ENCODE measurements at places on chromosomes 13 and 19.
A peak's percentile ranks its signal among the peaks of the same experiment; 100 is the strongest.

- no peak for DNase-seq
Observed at GRCh38 chr13:27463500-27463899, 13.1 kb upstream of the MTIF3 start.

- no peak for DNase-seq
Observed at GRCh38 chr13:79034341-79034740, 371.7 kb downstream of the RBM26 start.

DNA sequence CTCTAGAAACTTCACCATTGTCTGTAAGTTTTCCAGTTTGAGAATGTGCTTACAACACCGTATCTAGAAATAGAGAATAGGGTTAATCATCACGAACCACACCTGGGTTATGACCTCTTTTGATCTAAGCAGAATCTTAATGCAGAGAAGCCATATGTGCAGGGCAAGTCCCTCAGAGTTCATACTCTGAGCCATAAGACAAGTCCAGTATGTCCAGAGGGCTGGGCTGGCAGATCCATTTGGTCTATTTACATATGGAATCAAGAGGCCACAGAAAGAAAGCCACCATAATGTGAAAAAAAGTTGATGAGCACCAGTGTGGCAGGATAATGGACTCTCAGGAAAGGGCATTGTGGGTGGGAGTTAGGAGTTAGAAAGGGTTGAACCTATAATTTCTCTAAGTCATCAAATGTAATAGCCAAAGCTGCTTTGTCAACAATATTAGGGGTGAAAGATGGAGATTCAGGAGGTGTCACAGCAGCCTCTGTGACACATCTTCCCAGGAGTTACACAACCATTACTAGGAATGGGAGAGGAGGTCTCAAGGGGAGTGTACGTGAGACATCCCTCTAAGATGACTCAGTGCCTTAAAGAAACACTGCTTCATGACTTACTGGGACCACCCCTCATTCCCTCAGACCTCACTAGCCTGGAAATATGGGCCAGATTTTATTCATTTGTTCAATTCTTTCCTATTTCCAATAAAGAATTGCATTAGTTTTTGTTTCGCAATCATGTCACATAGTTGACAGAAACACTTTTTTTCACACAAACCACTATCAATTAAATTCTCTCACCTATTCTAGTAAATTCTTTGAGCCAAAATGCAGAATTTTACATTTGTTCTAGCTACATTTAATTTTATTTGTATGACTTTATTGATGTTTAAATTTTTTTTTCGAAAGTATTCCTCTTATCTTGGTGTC, 30.4 kb upstream of the OLFM4 start:
- DNase-seq: no peak

GRCh38 chr19:42113641-42114348, 18.5 kb downstream of the POU2F2 start:
- no peak for DNase-seq

- no peak for DNase-seq
Observed at GRCh38 chr13:101522607-101523006, 70.1 kb downstream of the ITGBL1 start.

GRCh38 chr19:45451131-45451849, 16.5 kb upstream of the FOSB start:
- DNase-seq: peak; percentile 51

DNA sequence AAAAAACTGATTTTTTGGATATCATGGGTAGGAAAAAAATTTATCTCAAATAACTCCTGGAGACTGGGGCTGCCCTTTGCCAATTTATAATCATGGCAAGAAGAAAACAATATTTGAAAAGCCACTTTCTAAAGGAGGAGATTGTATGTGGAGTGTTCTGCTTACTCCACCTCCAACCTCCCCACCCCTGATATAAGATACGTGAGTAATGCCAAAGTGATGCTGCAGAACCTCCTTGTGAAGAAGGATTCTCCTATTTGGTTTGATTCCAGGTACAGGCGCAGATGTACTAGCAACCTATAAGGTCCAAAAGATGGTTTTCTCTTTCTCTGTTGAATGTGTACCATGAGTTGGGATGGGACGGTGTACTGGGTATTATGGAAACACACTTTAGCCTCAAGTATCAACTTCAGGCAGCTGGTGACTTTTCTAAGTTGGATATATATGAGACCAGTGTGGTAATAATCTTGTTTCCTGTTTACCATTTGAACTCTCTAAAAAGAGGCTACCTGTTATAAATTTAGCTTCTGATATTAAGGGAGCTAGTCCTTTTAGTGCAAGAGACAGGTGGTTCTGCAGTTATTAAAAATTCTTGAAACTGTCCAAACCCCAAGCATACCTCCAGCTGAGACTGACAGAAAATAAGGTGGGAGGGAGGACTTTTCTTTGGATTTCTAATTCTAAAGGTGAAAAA, 724.0 kb upstream of the MIR17HG start:
- no peak for DNase-seq

- no peak for DNase-seq
Observed at GRCh38 chr13:40178130-40178529, 488.3 kb downstream of the FOXO1 start.

DNA sequence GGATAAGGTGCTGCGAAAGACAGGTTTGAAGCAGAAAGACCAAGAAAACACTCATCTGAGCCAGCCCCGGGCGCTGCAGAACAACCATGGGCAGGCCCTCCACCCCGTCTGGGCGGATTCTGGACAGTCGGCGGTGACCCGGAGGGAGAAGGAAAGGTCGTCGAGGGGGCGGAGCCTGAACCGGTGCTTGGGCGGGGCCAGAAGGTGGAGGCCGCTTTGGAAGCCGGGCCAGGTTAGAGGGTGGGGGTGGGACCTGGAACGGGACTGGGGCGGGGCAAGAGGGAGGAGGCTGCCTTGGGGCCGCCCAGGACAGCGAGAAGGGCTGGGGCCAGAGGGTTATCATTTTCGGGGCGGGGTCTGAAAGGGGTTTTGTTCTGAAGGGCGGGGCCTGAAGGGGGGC, 5.0 kb upstream of the ZNF765 start:
- DNase-seq: no peak

GRCh38 chr19:19659646-19660245, 3.7 kb downstream of the ATP13A1 start:
- no peak for DNase-seq

GRCh38 chr19:42032431-42032830, 37.6 kb downstream of the GRIK5 start:
- no peak for DNase-seq

DNA sequence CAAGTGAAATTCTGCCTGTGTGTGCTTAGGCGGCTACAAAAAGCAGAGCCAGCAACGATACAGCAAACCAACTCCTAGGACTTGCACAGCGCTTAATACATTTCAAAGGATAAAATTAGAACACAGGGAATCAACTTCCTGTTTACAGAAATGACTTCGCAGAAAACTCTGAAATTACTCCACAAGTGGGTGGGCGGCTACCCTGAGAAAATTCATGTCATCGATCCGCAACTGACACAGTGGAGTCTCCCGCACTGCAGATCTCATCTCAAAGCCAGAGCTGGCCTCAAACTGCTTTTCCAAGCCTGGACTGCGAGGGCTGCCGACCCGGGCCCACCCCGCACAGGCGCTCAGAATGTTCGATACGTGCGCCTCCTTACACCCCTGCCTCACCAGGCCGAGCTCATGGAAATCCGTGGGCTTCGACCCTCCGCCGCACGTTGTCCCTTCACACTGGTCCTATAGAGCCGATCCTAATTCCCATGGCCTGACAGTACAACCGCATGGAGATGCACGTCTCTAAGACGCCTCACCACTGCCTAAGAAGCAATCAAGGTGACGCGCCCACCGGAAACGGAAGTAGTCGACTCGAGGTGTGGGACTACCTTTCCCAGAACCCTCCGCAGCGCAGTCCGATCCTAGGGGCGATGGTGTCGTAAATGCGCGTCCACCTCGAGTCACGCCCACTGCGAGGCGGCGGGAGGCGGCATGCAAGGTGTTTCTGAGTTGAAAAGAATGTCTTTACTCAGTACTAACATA, at the start of gene ZNF229:
ZNF229 (minus strand) TSS at position 557 of the 759 bp plus-strand sequence. CDS start 5,625 bp downstream, outside the sequence.
- peak; percentile 97 for DNase-seq

- no peak for DNase-seq
Observed at GRCh38 chr13:52394586-52394985, 11.4 kb downstream of the THSD1 start.

DNA sequence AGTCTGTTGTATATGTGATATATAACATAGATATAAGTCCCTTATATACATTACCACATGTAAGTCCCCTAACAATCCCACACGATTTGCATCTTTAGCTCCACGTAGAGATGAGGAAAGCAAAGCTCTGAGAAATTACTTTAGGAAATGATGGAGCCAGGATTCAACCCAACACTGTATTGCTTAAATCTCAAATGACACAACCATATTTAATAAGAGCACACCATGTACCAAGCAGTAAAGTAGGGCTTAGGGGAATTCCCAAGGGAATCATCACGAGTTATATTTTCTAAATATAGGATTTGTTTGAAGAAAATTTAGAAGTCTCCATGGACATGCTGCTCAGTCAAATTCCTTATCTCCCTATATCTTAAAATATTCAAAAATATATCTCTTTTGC, 61.3 kb upstream of the POMP start:
- no peak for DNase-seq

DNA sequence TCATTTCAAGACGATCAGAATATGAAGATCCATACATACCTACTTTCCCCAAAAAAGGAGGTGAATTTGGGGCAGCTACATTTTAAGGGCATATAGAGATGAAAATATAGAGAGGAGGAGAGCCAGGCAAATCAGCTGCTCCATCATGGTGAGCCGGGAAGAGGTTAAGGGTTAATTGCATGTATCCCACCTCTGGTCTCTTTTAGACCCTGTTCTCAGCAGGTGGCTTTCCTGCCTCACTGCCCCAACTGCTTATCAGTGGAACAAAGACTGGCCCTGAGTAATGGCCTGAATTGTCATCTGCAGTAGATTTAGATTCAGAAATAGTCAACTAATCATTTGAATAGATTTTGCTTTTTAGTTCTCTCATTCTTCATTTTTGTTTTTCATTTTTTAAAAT, 206.6 kb downstream of the SPRY2 start:
- no peak for DNase-seq

- DNase-seq: no peak
Observed at GRCh38 chr13:109789262-109789661, 2.9 kb upstream of the IRS2 start.

DNA sequence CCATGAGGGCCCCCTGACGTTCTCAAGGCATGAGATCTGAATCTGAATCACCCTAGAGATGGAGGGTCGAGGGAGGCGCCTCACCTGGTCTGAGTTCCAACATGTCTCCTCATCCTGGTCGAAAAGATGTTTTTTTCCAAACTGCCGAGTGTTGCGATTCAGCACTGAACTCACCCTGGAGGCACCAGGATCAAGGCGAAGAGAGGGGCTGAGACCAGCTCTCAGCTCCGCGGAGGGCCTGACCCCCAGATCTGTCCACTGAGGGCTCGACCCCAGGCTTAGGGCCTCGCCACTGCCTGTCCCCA, 555 bp downstream of the NR2C2AP start:
- DNase-seq: no peak

DNA sequence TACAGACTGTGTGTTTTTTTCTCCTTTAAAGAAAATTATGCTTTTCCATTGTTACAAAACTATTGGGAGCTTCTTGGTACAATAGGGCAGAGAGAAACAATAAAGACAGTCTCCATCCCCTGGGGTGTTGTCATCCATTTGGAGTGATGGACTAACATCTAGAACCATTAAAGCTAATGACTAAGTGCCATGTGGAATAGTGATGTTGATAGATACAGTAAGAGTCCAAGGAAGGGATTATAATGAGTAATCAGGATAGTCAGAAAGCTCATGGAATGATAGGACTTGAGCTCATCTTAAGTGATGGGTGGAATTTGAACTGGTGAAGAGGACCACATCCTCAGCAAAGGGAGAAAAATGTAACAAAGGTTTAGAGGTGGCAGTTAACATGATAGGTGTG, 24.1 kb upstream of the FRY start:
- DNase-seq: no peak

DNA sequence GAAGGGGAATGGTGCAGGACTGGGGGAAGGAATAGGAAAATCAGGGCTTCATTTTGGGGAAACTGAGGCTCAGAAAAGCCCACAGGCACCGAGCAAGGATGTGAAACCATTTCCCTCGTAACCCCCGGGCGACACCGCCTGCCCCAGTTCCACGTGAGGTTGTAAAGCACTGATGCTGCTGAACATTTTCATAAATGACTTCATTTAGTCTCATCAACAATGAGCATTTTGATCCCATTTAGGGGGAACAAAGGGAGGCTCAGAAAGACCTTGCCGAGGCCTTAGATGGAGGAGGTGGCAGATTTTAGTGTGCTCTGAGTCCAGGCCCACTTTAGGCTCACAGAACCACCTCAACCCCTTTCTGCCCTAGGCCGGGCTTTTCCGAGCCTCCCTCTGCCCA, 20.5 kb upstream of the FBXO27 start:
- DNase-seq: no peak

- no peak for DNase-seq
Observed at GRCh38 chr13:43792076-43792881, 5.5 kb upstream of the ENOX1 start.

DNA sequence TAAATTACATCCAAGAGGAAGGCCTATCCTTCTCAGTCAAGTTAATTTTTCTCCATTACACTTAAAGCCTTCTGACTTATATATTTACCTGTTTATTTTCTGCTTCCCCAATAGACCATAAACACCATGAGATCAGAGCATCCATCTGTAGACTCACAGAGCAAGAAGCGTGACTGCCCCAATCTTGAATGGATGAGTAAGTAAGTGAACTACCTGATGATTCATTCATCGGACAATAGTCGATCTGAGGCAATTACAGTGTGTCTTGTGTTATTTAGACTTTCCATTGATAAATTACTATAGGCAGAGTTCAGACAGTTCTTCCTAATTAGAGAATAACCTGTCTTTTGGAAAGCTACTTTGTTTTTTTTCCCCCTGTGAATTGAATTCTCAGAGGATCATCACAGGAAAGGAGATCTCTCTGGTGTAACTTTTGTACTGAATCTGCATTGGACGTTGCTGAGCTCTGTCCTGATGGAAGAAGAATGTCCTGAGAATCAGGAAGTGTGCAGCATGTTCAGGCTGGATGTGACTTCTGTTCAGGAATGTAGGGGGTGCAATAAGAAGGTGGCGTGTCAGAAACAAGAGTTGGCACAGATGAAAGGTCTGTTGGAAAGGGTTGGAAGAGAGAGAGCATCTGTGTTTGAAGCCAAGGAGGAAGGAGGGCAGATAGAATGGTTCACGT, 367.0 kb downstream of the NALCN start:
- DNase-seq: no peak

GRCh38 chr13:48775285-48775684, 121.6 kb downstream of the CYSLTR2 start:
- no peak for DNase-seq

- DNase-seq: no peak
Observed at GRCh38 chr13:80515296-80515695, 174.4 kb upstream of the SPRY2 start.
